NCI-H774 (cell line): ENCODE measurements at places on chromosomes 12 and 14.
A peak's percentile ranks its signal among the peaks of the same experiment; 100 is the strongest.

GRCh38 chr12:45338272-45338671 is 122.4 kb downstream of the ANO6 start:
- no peak for DNase-seq

- no peak for DNase-seq
Observed at GRCh38 chr12:1531654-1532374, 62.6 kb downstream of the FBXL14 start.

- peak; percentile 79 for DNase-seq
Observed at GRCh38 chr12:92735131-92735721, 32.4 kb downstream of the PLEKHG7 start.

DNA sequence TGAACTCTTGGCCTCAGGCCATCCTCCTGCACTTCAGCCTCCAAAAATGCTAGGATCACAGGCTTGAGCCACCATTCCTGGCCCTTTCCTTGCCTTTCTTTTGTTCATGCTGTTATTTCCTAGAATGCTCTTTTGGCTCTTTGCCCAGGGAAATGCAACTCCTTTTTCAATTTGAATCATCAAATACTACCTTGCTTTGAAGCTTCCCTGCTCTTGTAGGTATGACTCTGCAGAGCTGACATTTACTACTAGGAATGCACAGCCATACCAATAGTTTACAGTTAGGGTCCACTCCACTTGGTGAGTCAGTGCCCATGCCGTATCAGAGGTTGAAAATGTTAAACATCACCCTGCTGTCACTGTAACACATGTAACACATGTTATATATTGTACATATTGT is 107.0 kb upstream of the CRY1 start:
- DNase-seq, result no peak

DNA sequence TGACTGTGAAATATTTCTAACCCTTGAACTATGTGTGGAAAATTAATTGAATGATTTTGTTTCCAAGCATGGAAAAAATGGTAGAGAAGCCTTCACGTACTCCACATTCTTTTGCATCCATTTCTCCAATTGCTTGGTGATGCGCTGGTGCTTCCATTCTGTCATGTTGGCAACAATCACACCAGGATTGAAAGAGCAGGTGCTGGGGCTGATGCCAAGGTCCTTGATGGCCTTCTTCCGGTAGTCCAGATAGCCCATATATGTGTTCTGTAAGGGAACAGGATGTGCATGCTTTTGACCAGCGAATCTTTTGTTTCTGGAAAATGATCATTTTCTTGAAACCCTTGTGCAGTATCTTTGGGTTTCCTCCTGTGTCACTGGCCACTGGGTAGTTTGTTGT is 28.6 kb downstream of the TDG start:
- peak; percentile 19 for DNase-seq

- DNase-seq, result no peak
Observed at GRCh38 chr12:293199-293598, 30.6 kb upstream of the SLC6A13 start.

- DNase-seq, result peak; percentile 50
Observed at GRCh38 chr12:130761537-130762318, 45.6 kb upstream of the RIMBP2 start.
